ENCODE measurements at places on chromosomes 12 and 14.

GRCh38 chr12:86917121-86917520, 660.9 kb upstream of the MGAT4C start:
- no peak for DNase-seq

DNA sequence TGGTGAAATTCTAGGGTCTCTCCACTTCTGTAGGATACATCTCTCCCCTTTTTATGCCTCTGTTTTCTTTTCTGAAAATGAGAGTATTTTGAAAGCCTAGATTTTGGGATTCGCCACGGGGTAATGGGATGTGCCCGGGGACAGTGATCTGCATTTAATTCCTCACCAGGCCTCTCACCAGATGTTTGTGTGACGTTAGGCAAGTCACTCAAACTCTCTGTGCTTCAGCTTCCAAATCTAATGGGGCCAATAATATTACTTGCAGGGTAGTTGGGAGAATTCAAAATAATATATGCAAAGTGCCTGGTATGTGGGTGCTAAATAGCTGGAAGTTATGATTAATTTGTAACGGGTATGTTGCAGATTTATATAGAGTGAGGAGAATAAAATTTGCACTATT, 78.8 kb downstream of the C12orf75 start:
- DNase-seq = no peak

GRCh38 chr12:101414533-101415119, 7.1 kb upstream of the ARL1 start:
- peak; percentile 78 for DNase-seq

GRCh38 chr14:90979515-90979914, 80.9 kb downstream of the RPS6KA5 start:
- DNase-seq = no peak

DNA sequence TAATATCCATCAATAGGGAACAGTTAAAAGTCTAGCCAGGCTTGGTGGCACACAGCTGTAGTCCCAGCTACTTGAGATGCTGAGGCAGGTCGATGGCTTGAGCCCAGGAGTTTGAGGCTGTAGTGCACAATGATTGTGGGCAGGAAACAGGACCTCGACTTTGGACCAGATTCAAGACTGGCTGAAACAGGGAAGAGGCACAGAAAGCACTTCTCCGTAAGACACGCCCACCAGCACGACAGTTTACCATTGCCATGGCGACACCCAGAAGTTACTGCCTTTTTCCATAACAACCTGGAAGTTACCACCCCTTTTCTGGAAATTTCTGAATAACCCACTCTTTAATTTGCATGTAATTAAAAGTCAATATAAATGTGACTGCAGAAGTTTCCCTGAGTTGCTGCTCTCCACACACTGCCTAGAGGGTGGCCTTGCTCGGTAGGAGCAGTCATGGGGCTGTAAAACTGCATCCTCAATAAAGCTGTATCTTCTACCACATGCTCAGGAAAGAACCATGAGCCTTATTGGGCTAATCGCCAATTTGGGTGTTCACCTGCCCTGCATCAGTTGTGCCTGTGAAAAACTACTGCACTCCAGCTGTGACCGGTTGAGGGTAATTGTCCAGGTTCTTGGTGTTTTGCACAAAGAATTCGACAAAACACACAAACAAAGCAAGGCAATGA, 4.6 kb upstream of the LRRC23 start:
- peak; percentile 60 for DNase-seq

GRCh38 chr12:13348464-13348863, 151.9 kb downstream of the EMP1 start:
- no peak for DNase-seq

DNA sequence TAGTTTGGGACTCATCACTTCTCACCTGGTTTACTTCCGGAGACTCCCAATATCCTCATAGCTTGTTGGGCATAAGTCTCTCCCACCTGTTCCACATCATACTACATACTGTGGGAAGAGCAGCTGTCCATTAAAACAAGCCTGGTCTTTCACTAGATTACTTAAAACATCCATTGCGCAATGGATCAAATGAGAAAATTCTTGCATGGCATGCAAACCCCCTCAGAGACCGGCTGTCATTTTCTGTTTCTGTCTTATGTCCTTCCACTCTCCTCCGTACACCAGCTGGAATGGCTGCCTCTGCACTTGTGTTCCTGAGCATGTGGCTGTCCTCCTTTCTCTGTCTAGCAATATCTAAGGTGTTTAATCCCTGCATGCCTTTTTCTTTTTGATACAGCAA, 265.6 kb downstream of the TMEM117 start:
- DNase-seq = no peak

DNA sequence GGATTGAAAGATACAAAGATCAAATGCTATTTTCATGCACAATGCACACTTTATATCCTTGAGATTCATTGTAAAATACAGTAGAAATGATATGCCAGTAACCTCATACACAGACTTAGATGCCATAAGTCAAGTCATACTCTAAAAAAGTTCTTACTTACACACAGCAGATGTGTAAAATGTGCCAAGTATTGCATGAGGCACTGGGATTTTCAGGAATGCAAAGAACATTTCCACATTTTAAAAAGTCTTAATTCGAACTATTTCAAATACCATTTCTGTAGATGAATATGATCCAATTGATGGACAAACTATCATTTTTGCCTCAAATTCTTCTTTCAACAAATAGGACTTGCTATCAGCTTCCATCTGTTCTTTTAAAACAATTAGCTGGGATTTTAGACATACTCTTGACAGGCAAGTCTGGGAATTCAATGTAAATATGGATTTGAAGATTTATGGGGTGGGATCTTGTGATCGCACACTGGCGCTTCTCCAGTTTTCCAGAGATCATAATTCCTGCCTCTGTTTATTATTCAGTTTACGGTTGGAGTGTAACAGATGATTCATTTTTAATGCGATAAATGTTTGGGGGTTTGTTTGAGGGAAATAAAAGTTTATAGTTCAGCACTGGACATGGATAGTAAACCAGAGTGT, 183.8 kb downstream of the PAX9 start:
- DNase-seq = no peak

DNA sequence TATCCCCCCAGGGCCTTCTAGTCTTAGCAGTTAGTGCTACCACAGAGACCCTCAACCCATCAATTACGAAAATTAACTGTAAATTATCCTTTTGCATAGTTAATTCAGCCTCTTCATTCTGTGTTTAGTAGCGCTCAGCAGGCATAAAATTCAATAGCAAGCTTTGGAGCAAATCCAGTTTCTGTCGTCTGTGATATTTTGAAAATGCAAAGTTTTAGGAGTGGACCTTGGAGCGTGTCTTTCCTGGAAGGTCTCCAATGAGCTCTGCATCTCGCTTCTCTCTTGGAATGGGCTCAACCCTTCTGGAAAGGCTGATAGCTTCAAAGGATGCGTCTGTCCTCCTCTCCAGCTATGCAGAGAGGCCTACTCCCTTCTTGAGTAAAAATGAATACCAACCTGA, 222.9 kb downstream of the SLC15A4 start:
- DNase-seq = no peak

DNA sequence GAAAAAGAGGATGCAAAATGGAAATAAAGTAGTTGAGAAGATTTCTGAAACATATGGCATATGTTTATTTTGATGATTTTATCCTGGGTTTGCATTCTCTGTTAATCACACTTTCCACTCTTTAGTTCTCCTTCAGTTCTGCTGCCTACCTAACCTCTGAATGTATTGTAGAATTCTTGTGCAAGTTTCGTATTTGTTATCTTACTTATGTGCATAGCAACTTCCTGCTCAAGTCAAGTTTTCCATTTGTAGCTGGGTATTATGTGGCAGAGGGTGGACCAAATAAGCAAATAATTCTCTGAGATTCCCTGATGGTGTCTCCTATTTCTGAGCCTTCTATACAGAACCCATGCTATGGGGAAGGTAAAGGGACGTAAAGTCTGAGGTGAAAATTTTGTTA, 381.6 kb downstream of the FOXG1 start:
- DNase-seq = no peak

GRCh38 chr14:24133735-24134134, 2.3 kb upstream of the PSME1 start:
- no peak for DNase-seq

- no peak for DNase-seq
These were observed 29.6 kb downstream of the MAP3K9 start for GRCh38 chr14:70779667-70780066.

DNA sequence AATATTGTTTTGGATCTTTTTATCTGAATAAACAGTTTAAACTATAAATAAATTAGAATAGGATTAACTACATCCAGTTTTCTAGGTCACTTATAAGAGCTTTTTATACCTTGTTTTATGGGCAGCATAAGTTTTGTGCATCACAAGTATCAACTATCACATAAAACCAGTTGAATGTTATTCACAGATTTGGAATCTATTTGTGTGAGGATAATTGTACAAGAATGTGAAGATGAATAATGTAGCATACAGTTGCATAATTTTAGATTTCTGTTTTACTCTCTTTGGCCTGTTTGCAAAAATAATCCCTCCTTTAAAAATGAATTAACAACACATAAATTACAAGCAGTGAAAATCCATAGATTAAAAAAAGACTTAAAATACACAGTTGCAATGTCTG, 88.8 kb downstream of the SCFD1 start:
- no peak for DNase-seq

DNA sequence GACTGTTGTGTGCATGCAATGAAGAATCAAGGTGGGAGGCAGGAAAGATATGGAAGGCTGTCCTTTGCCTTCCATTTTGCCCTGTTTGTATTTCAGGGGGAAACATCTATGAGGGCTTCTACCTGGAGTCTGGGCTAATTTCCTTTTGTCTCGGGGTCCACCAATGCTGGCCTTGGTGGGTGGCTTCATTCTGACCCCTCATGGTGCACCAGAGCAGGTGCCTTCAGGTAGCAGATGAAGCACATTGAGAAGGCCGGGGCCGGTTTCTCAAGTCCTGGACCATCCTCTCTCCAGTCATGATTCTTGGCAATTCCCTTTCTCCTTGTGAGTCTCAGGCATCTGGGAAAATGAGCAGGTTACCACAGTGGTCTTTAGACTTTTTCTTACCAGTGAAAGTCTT, 47.2 kb downstream of the RPH3A start:
- no peak for DNase-seq

DNA sequence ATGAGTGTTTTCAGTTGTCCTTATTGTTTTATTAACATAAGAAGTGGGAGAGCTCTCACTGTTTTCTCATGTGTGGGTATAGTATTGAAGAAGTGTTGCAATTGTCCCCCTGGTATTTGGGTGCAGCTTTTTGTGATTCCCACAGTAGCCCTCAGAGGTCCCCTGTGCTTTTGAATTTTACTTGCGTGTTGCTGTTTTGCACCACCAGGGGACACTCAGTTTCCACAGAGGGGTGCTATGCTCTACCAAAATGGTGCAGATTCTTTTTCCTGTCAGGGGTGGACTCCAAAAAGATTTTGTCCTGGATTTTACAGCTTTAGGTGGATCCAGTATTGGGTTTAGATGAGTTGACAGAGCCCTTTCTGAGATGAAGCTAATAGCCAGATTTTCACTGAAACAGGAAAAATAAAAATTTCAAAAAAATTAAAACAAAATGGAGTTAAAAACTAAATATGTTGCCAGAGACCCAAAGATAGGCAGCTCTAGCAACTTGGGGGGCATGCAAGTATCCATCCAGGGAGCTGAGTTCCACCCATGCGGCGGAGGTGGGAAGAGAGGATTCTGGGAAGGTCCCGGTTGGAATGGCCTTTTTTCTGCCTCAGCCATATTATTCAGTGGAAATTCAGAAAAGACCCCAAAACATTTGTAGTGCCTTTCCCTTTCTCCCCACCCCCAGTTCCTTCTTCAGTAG, 50.2 kb downstream of the TTLL5 start:
- DNase-seq = peak; percentile 74

Measured in Kasumi-1 (cell line).